ENCODE measurements at places on chromosomes 13 and 19. TPM values are rescaled to one million over a fixed set of nuclear protein-coding genes. Genes with fewer than 3 reads are reported as not detected.

Gene NBEA
- total RNA-seq, result 3.1 TPM

Gene LSR
- total RNA-seq, result 67.4 TPM

Gene LILRA1
- total RNA-seq, result not detected

Gene FRY
- 28.2 TPM for total RNA-seq

Gene ZNF681
- total RNA-seq, result 2.8 TPM

Measured in suprapubic skin (tissue), 4 donors.